ENCODE measurements at places on chromosomes 13 and 19.

- peak; percentile 22 for DNase-seq
These were observed 22.2 kb downstream of the PCID2 start for GRCh38 chr13:113186061-113186900.

DNA sequence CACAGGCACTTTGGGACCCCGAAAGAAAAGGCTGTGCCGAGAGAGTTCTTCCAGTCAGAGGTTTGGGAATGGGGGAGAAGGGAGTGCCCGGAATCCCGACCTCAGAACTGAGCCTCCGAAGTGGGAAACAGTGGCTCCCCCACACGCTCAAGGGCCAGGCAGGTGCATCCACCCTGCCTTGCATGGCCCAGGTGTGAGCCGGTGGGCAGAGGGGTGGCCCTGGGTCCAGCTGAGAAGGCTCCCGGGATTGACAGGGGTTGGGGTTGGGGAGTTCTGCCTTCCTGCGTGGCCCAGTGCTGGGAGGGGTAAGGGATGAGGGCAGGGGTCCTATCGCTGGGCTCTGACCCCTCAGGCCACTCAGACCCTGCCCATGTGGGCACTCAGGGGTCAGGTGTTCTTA lies 163.5 kb upstream of the TUBA3C start:
- DNase-seq = no peak

DNA sequence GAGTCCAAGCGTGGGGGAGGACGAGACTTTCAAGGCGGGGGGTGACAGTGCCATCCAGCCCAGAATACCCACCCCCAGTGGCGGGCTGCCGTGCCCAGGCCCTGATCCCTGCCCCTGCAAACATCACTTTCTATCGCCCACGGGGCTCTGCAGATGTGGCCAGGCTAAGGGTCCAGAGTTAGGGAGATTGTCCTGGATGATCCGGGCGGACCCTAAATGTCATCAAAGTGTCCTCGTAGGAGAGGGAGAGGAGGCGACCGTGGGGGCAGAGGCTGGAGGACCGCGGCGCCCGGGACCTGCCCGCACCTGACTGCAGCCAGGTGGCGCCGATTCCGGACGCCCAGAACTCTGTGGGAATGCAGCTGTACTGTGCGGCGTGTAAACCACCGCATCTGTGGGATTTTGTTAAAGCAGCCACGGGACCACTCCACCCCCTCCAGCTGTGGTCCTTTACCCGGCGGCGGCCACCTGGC lies 32.4 kb downstream of the GJA3 start:
- no peak for DNase-seq

- no peak for DNase-seq
These were observed 118.7 kb upstream of the PEG3 start for GRCh38 chr19:56959205-56959604.

DNA sequence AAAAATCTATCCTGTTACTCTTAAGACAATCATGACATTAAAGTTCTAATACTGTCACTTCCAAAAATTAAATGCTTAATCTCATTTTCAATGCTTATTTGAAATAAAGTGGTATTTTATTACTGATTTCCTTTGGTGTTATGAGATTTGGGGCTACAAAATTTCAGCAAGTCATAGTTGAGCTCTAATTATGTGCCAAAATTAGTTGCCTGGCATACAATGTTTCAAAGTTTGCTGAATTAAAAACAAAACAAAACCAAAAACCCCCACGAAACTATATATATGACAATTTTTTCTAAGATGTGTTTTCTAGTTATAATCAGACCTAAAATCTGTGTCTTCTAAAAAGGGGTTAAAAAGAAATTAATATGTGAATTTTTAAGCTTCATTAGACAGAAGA lies 62.2 kb downstream of the KCNRG start:
- no peak for DNase-seq

DNA sequence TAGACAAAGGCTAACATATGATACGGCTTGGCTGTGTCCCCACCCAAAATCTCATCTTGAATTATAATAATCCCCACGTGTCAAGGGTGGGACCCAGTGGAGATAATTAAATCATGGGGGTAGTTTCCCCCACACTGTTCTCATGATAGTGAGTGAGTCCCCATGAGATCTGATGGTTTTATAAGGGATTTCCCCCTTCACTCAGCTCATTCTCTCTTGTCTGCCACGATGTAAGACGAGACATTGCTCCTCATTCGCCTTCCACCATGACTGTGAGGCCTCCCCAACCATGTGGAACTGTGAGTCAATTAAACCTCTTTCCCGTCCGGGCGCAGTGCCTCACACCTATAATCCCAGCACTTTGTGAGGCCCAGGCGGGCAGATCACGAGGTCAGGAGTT lies 143.5 kb downstream of the RXFP2 start:
- no peak for DNase-seq

GRCh38 chr13:21825186-21825585 lies 154.3 kb downstream of the FGF9 start:
- no peak for DNase-seq

GRCh38 chr19:35311901-35312665 lies 16.9 kb upstream of the CD22 start:
- no peak for DNase-seq

DNA sequence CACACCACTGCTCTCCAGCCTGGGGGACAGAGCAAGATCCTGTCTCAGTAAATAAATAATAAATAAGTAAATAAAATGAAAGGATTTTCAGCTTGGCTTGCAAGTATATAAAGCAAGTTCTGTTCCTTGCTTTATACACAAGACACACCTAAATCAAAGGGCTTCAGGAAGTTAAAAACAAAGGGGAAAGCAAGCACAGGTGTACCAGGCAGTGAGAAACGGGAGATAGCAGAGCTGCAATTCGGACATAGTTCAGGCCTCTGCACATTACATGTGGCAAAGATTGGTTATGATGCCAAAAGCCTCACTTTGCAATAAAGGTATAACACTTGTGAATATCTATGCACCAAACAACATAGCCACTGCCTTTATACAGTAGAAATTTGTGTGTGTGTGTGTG lies 47.5 kb downstream of the MYO9B start:
- DNase-seq = no peak

- DNase-seq = no peak
These were observed 872.6 kb downstream of the GPC5 start for GRCh38 chr13:92270990-92271389.

DNA sequence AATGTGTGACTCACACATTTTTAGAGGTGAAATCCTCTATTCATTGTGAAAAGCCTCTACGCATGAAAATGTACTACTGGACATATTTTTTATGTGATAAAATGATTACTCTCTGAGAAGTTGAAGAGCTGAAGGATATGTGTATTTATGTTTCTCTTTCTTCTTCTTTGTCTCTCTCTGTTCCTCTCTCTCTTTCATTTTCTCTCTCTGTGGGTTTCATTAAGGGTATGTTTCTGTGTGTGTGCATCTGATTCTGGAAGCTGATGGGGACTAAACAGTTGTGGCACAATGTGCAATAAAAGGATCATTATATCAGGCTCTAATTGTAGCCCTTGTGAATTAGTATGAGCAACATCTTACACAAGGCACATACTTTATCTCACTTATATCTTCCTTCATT lies 867.7 kb downstream of the PCDH9 start:
- DNase-seq = peak; percentile 24

DNA sequence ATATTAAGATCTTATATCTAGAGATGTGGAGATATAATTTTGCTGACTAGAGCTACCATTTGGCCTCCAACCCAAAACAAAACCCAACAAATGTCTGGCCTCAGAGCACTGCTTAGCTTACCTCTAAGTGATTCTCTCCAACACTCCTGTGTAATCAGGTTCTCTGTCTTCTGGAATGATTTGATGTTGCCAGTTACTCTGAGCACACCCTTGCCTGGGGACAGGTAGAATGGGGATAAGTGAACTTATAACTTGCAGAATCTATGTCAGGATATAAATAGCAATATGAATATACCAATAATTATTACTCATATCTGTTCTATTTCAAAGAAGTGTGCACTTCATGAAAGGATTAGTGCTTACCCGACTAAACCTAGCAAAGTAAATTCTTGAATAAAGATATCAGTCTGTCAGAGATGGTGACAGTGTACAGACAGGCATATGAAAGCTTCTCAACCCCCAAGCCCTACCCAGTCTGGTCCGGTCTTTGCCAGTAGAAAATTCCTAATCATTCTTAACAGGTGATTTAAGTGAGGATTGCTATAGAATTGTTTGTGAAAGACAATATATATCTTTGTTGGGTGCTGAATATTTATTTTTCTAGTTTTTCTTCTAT lies 33.0 kb downstream of the ZAR1L start:
- DNase-seq = no peak

DNA sequence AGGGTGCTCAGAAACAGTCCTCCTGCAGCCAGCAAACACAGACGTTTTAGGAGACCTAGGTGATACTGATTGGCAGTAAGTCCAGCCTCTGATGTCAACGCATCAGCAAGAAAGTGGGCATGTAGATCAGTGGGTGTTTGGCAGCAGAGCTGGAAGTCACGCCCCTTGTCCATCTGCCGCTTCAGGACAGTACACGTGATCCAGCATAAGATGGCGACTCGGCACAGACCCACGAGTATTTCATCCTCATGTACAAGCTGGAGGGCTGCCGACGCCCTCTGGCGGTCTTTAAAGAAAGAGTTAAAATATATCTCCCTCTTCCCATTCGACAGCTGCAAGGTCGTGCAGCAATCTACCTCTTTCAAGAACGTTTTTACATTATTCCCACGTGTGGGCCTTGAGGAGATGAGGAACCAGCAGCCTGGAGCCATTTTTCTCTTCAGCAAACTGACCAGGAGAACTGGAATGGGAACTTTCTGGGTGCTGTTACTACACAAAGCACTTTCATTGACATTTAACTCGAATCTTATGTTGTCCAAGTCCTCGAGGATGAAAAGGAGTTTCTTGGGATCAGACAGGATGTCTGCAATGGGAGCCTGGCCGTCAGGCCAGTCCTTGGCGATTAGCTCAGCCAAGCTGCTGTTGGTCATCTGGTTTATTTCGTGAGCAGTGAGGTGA lies 22.3 kb downstream of the NLRP11 start:
- DNase-seq = peak; percentile 48

- DNase-seq = no peak
These were observed 112.5 kb downstream of the KLF5 start for GRCh38 chr13:73171271-73171682.

- peak; percentile 63 for DNase-seq
These were observed at the start of gene PRR12 for GRCh38 chr19:49590971-49591730. Gene PRR12 (plus strand): TSS chr19:49591182. CDS start chr19:49591655, 473 bp downstream.

DNA sequence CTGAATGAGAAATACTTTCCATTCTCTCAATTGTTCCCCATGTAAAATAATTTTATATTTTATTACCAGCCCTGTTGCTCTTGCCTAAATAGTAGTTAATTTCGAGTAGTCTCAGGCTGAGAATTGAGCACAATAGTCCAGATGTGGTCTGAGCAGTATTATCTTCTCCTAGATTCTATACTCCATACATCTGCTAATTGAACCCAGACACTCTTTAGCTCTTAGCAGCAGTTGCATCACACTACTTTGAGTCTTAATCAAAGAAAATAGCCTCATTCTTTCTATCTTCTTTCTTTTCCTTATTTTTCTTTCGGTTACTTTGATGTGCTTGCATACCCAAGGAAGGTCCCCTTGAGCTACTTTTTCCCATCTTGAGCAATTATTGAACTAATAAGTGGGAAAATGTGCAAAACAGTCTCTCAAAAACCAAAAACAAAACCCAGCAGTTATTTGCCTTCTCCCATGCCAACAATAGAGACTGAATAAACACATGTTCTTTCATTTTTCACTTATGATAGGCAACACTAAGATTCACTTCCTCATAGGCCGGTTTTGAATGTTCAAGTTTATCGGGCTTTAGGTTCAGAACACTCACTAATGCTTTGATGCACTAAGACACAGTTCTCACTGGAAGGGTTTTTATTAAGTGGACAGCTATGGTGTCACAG lies 204.5 kb downstream of the POU4F1 start:
- no peak for DNase-seq

DNA sequence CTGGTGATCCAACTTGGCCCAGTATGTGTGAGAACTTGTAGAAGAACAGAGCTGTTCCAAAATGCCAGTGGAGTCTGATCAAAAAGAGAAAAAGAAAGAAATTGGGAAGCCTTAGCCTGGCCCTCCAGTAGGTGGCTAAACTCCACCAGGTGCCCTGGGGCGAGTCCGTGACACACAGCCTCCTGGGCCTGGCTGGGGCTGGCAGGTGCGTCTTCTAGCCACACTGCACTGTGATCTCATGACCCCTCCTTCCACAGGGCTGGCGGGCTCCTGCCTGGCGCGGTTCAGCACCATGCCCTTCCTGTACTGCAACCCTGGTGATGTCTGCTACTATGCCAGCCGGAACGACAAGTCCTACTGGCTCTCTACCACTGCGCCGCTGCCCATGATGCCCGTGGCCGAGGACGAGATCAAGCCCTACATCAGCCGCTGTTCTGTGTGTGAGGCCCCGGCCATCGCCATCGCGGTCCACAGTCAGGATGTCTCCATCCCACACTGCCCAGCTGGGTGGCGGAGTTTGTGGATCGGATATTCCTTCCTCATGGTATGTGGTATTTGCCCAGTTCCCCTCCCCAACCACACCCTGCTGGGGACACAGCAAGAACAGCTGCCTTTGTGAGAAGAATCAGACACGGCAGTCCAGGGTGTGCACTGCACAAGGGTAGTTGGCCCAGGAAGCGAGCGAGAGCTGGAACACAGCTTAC lies 53.7 kb downstream of the RAB20 start:
- DNase-seq = no peak

- peak; percentile 83 for DNase-seq
These were observed 11.6 kb upstream of the PGLS start for GRCh38 chr19:17499648-17500446.

- no peak for DNase-seq
These were observed 102.4 kb downstream of the EFNB2 start for GRCh38 chr13:106433066-106433465.

- DNase-seq = peak; percentile 4
These were observed 1484.8 kb upstream of the MIR17HG start for GRCh38 chr13:89862691-89863036.

GRCh38 chr13:112341976-112342735 lies 34.0 kb upstream of the SPACA7 start:
- DNase-seq = no peak

DNA sequence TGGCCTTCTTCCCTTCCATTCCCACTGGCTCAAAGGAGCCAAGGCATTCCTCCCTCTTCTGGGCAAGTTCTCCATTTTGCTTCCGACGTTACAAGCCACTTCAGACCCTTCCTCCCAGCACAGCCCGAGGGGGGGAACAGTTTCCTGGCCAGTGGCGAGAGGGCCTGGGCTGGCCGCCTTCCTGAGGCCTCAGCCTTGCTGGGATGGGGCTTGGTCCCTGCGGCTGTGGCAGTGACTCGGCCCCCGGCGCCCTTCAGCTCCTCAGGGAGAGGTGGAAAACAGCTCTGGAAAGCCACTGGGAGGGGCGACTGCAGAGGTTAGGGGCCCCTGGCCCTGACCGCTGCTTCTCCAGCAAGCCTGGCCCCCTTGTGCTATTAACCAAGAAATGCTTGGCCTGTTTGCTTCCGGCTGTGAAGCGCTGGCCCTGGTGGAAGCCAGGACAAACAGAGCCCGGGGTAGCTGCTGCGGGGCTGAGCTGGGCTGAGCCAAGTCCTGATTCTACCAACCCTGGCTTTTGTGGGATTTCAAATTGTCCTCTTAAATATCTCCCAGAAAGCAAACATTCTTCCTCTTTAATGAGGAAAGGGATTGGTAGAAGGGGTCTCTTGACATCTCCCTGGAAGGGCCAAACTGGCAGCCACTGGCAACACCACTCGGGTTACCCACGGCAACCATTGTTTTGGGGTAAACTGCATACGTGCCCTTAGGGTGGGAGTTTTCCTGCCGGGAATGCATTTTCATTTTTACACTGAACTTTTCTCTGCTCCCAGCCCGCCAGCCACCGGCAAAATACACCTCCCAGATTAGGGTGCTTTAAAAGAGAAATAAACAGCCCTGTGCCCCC lies 38.7 kb downstream of the C13orf46 start:
- DNase-seq = no peak

All from iris pigment epithelial cell (primary cell).